ENCODE measurements at places on chromosomes 6 and 20.
A peak's percentile ranks its signal among the peaks of the same experiment; 100 is the strongest.

GRCh38 chr20:10609276-10609675, 64.5 kb downstream of the JAG1 start:
- no peak for DNase-seq

DNA sequence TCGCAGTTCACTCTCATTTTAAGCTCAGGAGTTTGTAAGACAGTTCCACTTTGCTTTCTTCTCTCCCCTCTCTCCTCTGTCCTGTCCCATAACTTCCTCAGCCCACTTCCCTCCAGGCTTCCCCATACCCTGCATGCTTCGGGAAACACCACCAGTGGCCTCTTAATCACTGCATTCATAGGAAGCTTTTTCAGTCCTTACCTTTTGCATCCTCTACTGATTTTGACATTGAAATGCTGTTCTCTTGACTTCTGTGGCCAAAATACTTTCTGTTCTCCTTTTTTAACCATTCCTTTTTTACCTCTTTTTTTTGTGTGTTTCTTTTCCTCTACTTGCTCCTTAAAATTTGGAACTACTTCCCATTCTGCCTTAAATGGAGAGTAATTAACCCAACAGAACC, 69.7 kb downstream of the HIVEP1 start:
- no peak for DNase-seq

GRCh38 chr6:52931351-52931750, 21.9 kb upstream of the GSTA3 start:
- no peak for DNase-seq

DNA sequence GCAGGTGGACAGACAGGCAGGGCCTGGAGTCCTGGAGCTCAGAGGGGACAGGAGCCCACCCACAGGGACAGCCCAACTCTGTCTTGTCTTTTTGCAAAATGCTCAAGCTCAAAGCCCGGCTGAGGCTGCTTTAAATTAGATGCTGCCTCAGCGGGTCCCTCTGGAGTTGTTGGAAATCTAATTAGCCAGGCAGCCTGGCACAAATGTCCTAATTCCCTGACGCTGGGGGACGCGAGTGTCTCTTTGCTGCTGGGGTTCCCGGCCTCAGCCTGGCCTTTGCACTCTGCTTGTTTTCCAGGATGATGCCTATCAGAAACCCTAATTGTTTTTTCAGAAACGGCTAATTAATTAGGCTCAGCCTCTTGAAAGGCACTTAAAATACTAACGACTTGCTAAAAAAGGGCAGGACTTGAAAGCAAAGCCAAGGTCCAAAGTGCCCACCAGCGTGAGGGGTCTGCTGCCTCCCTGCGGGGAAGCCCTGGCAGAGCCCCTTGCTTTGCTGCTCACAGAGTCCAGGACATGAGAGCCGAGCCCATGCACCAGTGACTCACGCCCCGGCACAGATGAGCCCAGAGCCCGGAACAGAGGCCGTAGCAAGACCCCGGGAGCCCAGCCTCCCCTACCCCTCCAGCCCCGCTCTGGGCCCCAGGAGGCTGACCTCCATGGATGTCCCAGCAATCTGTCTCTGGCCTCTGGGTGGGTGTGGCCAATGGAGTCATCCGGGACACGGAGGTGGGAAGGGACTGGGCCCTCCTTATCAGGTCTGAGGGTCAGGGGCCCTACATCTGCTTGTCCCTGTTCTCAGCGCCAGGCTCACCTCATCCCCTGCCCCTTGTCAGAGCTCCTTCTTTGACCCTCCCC, 46.0 kb upstream of the BHLHE23 start:
- no peak for DNase-seq

GRCh38 chr20:48754292-48754691, 73.5 kb downstream of the PREX1 start:
- DNase-seq, result no peak

GRCh38 chr20:32559753-32560380, 25.3 kb downstream of the NOL4L start:
- DNase-seq, result peak; percentile 62

- DNase-seq, result no peak
Observed at GRCh38 chr6:45685076-45685475, 307.3 kb upstream of the SUPT3H start.

- no peak for DNase-seq
Observed at GRCh38 chr6:104357928-104358327, 501.8 kb downstream of the HACE1 start.

GRCh38 chr20:37417617-37418467, 71.9 kb downstream of the SRC start:
- peak; percentile 45 for DNase-seq

- no peak for DNase-seq
Observed at GRCh38 chr6:117924690-117925089, 17.6 kb downstream of the SLC35F1 start.

- DNase-seq, result no peak
Observed at GRCh38 chr6:131784561-131784960, 23.3 kb upstream of the ENPP1 start.

GRCh38 chr20:37319151-37319671, 26.7 kb upstream of the SRC start:
- DNase-seq, result peak; percentile 55

- DNase-seq, result peak; percentile 10
Observed at GRCh38 chr20:5841522-5841921, 91.3 kb downstream of the SHLD1 start.

GRCh38 chr20:52004715-52005114, 186.9 kb downstream of the ZFP64 start:
- DNase-seq, result peak; percentile 15

- DNase-seq, result no peak
Observed at GRCh38 chr20:53042521-53042920, 70.4 kb downstream of the TSHZ2 start.

GRCh38 chr20:11267131-11267761, 593.4 kb upstream of the JAG1 start:
- peak; percentile 60 for DNase-seq

DNA sequence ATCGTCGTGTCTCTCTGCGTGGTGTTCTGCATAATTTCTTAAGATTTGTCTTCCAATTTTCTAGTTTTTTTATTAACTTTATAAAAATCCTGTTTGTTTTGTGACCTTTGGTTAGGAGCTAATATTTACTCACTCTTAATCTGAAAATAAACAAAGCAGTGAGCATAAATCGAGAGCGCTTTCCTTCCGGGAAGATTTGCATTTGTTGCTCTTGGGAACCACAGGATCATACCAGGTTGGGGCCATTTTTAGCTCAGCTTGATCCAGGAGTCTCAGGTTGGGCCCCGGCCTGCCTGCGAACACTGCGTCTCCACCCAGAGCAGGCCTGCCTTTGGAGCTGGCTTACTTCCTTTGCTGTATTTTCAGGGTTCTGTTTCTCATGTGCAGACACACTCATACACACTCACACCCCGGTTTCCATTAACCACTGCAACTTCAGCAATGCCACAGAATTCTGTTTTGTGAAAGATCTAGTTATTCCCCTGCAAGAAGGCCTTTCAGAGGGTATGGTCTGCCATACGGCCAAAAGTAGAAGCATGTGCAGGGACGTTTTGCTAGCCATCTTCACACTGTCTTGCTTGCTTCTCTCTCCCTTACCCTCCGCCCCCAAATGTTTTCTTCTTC, 17.3 kb downstream of the BPHL start:
- DNase-seq, result no peak

DNA sequence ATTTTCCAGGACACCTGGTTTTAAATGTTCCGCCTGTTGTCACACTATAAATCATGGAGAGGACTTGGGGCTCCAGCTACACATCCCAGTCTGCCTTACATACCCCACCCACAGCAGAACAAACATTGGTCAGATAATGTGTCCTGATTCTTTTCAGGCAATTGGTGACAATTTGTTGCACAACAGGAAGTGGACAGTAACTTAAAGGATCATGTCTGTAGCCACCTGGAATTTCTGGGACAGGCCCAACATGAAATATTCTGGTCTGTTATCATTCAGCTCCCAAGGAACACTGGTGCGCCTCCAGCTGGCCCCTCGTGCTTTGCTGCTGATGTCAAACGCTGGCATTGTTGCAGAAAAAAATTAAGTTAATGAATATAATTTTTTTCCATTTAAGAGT, 117.2 kb downstream of the SOBP start:
- DNase-seq, result no peak

DNA sequence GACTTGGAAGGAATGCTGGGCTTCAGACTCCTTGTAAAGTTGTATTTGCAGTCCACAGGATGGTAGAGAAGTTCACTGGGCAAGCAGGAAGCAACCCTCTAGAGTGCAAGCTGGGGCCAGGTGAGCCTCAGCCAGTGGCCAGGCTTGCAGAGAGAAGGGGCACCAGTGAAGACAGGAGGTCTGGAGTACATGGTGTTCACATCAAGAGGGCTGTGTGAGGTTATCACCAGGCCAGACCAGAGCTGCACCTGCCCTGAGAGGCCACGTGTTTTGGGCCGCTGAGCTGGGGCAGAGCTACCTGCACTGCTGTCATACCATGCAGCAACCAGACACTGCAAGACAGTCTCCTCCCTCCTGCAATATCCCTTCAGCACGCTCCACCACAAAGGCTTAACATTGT, 79.0 kb downstream of the SH3BGRL2 start:
- no peak for DNase-seq

DNA sequence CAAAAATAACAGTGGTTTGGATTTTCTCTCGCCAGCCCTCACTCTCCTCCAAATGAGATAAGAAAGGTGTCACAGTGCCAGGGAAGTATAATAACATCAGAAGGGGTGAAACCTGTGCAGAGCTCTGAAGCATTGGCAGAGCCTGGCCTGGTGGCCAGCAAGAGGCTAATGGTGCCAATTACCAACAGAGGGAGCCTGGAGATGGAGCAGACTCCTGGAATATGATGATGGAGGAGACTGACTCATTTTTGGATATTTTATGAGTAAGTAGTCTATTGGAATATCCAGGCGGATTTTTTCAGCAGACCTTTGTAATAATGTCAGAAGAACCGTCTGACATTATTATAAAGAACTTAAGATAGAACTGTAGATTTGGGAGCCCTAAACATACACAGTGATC, 442.6 kb upstream of the MARCKS start:
- peak; percentile 15 for DNase-seq

GRCh38 chr6:82017288-82017687, 230.3 kb downstream of the IBTK start:
- DNase-seq, result no peak

- DNase-seq, result no peak
Observed at GRCh38 chr6:106870069-106870468, 104.5 kb downstream of the CD24 start.

DNA sequence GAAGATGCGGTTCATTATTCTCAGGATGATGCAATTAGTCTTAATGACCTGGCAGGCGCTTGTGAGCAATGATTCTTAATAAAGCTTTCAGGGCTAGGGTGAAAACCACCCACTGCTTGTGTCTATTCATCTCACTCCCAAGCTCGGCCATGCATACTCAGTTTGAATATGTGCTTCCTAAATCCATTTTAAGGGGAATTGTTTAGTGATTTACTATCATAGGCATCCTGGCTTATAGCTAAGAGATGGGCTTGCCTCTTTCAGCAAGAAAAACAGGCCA, 141.1 kb upstream of the SLC24A3 start:
- no peak for DNase-seq

DNA sequence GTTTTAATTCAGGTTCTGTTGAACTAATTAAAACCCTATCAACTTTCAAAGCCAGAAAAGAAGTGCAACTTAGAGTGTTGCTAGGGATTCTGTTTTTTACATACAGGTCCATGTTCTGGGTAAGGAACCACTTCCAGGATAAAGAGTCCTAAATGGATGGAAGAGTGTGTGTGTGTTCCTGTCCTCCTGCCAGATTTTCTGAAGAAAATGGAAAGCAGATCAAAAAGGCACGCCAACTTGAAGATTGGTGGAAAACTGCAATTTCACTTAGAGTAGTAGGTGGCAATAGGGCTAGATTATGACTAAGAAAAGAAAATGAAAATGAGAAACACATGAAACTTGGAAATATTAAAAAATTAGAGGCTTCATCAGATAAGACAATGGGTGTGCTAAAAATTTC, 85.3 kb downstream of the COL21A1 start:
- DNase-seq, result no peak

- DNase-seq, result no peak
Observed at GRCh38 chr6:122075084-122075838, 324.2 kb upstream of the HSF2 start.

- no peak for DNase-seq
Observed at GRCh38 chr6:155256122-155256795, 7.6 kb upstream of the CLDN20 start.

DNA sequence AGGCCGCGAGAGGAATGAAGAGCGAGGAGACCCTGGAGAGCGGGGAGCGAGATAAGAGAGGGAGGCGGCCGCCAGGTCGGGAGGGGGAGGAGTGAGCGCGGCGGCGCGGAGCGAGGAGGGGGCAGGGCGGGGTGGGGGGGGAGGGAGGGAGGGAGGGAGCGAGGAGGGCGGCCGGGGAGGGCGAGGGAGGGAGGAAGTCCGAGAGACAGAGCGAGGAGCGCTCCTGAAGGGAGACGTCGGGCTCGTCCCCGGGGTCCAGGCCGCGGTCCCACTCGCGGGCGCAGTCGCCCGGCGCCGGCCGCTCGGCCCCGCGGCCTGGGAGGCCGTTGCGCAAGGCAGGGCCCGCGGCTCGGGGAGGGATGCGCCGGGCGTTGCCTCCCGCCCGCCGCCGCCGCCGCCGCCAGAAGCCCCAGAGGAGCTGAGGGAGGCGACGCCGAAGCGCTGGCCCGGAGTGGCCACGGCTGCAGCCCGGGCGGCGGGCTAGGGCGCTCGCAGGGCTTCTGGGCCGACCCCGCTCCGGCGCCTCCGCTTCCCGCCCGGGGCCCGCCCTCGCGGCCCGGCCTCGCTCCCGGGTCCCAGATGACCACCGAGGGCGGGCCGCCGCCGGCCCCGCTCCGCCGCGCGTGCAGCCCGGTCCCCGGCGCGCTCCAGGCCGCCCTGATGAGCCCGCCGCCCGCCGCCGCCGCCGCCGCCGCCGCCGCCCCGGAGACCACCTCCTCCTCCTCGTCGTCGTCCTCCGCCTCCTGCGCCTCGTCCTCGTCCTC, at the start of gene FOXF2:
Gene FOXF2 (plus strand): TSS at position 208 of the 764 bp plus-strand sequence. CDS start 372 bp downstream, at position 580.
- no peak for DNase-seq

GRCh38 chr6:144715344-144715743, 430.2 kb downstream of the UTRN start:
- DNase-seq, result no peak

- no peak for DNase-seq
Observed at GRCh38 chr6:25337431-25337830, 58.3 kb downstream of the CARMIL1 start.

DNA sequence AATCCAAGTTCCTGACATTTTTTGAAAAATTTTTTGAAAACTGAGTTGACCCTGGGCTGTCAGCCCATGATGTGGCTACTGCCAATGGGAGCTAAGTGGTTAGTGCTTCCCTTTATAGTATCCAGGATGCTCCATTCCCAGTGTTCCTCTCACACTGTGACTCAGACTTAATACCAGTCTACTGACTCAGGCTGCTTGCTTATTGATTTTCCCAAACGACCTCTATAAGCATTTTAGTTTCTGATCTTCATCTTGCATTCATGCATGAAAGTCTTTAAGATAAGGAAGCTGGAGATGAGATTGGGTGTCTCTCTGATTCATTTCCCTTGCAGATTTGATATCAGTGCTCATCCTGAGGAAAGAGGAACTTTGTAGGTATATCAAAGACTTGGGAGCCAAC, 560.0 kb downstream of the TBC1D32 start:
- DNase-seq, result no peak

Measured in hematopoietic multipotent progenitor cell treated with erythropoietin and hydrocortisone succinate and interleukin-3 and kit ligand, for 6 days (in vitro differentiated cells).